ENCODE measurements at places on chromosomes 11 and 22.

GRCh38 chr22:36659762-36660509 is 43.6 kb downstream of the CACNG2 start:
- peak; percentile 55 for DNase-seq

- DNase-seq: no peak
These were observed 226.9 kb downstream of the BUD13 start for GRCh38 chr11:116545912-116546311.

DNA sequence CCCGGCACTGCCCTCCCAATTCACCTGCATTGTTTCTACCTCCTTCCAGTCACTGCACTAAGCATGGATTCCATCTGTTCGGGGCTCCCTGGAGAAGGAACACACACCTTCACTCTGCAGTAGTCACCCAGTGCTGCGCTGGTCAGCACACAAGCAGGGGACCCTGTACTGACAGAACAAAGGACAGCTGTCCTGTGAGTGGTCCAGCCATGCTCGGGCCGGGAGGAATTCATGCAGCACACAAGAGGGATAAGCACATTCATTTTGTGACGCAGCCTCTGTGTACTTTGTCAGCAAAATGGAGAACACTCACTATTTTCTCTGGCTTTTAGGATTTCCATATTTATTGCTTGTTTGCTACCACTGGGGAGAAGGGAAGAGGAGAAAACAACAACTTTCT is 167.3 kb downstream of the NTM start:
- DNase-seq: no peak

GRCh38 chr11:6927030-6927617 is 898 bp downstream of the ZNF215 start:
- no peak for DNase-seq

GRCh38 chr11:83689144-83689780 is 403.1 kb upstream of the CCDC90B start:
- no peak for DNase-seq

DNA sequence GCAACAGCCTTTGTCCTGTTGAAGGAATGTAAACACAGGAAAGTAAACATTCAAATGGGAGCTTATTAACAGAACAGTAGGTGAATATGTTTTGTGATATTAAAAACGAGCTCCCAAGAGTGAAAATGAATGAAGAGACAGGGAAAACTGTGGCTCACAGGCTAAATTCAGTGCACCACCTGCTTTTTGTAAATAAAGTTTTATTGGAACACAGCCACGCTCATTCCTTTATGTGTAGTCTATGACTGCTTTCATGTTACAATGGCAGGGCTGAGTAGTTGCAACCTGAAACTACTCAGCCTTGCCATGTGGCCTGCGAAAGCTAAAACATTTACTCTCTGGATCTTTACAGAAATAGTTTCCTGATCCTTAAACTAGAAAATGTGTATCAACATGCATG is 136.9 kb downstream of the MYO18B start:
- no peak for DNase-seq

DNA sequence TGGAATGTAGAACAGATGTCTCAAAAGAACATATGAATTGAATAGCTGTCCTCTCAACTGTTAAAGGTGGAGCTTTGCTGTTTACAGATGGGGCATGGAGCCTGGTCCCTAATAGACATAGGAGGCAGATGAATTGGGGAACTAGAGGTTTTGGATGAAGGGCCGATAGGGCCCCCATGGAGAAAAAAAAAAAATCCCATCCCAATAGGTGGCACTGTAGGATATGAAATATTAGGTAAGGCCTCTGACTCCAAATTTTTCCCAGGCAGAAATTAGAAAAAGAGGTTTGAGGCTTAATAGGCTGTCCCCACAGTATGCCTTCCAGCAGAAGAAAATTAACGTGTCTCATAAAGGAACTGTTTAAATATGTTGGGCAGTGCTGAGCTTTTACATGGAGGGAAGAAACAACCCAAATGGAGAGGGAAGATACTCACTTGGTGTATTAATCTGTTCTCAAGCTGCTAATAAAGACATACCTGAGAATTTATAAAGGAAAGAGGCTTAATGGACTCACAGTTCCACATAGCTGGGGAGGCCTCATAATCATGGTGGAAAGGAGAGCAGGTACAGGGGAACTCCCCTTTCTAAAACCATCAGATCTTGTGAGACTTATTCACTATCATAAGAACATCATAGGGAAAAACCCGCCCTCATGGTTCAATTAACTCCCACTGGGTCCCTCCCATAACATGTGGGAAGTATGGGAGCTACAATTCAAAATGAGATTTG is 30.1 kb upstream of the TMEM45B start:
- DNase-seq: no peak

GRCh38 chr11:43930868-43931716 is 11.3 kb upstream of the C11orf96 start:
- DNase-seq: no peak

DNA sequence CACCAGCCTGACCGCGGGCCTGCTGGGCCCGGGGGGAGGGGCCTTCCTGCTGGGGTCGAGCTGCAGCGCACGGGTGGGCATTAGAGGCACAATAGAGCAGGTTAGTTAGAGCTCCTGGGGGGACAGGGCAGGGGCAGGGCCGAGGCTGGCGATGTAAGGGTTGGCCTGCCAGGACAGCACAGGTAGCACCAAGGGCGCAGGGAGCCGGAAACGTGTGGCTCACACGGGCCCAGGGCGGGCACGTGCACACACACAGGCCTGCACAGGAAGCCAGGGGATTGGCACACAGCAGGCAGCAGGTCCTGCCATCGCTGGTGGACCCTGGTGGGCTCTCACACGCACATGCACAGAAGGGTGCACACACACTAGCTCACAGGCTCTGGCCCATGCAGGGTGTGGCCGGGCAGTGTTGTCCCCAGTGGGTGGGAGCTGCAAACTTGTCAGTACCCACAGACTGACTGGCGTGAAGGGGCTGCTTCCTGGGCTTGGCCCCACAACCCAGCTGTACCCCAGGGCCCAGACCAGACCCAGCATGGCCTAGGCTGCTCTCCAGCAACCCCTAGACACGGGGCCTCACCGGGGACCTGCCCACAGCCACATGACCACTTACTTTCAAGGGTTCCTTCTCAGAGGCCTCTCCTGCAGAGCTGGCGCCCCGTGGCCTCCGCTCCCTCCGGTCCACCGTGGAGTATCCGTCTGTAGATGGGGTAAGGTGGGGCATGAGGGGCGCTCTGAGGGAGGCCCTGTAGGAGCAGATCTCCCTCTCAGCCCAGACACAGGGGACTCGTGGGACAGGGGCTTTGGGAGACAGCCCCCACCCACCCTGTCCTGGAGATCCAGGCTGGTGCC is 29.9 kb upstream of the TXNRD2 start:
- DNase-seq: no peak

DNA sequence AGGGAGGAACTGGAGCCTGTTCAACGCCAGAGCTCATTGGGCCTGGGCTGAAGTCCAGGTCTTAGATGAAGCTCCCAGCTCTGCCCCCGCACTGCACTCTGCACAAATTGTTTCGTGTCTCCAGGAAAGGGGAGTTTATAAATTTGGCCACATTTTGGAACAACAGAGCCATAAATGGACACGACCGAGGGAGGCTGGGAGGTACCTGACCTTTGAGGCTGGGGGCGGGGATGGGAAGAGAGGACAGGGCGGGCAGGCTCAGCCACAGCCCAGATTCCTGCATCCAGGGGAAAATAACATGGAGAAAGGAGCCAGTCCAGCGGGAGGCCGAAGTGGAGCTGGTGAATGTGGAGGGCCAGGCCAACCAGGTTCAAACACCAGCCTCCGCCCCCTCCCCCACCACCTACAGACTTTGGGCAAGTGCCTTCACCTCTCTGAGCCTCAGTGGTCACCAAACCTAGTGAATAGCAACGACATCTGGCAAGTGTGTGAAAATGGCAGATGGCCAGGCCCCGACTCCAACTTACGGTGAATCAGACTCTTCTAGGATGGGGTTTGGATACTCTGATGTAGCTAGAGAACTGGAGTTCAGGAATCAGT is 36.8 kb upstream of the SMTN start:
- DNase-seq: no peak

DNA sequence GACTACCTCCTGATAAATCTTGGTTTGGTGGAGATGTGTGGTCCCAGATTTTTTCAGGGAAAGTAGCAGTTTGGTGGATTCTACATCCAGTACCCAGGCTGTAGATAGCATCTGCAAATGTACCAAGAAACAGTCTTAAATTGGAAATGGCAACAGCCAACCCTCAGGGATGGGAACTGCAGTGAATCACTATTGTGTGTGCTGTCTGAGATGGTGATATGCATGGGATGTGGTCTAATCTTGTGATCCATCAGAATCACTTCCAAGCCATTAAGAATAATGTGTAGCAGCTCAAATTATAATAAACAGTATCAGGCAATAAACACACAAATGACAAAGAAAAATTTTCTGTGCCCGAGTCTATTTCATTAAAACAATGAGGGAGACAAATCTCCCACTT is 3.4 kb downstream of the OLFML1 start:
- no peak for DNase-seq

DNA sequence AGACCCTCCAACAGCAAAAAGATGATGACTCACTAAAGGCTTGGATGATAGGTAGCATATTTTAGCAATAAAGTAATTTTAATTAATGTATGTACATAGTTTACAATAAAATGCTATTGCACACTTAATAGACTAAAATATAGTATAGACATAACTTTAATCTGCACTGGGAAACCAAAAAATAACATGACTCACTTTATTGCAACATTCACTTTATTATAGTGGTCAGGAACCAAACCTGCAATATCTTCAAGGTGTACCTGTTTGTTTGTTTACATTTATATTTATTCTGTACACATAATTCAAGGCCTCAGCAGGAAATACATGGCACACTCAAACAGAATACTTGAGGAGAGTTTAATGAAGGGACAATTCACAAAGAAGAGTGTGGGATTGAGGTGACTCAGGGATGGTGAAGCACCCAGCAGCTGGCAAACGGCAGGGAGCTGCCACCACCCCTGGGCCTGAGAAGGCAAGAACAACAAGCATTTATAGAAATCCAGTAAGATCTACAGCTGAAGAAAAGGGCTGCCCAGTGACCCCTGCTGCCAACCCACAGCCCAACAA is 51.5 kb upstream of the POU2AF2 start:
- no peak for DNase-seq

- DNase-seq: no peak
These were observed 500.8 kb downstream of the INSC start for GRCh38 chr11:15615398-15616096.

- peak; percentile 28 for DNase-seq
These were observed 657 bp downstream of the IGHMBP2 start for GRCh38 chr11:68904248-68904847.

GRCh38 chr11:39304586-39304985 is 2154.9 kb downstream of the LRRC4C start:
- no peak for DNase-seq

- no peak for DNase-seq
These were observed 54.1 kb downstream of the SHANK2 start for GRCh38 chr11:71198141-71198822.

GRCh38 chr11:12827929-12828812 is 153.9 kb downstream of the TEAD1 start:
- no peak for DNase-seq

GRCh38 chr11:130040281-130040940 is 29.3 kb upstream of the APLP2 start:
- DNase-seq: no peak

GRCh38 chr11:23519194-23519593 is 658.9 kb upstream of the CCDC179 start:
- DNase-seq: no peak

DNA sequence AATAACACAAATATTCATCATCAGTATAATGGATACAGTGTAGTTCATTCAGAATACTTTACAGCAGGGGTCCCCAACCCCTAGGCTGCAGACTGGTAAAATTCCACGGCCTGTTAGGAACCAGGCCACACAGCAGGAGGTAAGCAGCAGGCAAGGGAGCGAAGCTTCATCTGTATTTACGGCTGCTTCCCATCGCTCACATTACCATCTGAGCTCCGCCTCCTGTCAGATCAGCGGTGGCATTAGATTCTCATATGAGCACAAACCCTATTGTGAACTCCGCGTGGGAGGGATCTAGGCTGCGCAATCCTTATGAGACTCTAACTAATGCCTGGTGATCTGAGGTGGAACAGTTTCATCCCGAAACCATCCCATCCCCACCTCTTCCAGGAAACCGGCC is 125.1 kb downstream of the SERGEF start:
- no peak for DNase-seq

DNA sequence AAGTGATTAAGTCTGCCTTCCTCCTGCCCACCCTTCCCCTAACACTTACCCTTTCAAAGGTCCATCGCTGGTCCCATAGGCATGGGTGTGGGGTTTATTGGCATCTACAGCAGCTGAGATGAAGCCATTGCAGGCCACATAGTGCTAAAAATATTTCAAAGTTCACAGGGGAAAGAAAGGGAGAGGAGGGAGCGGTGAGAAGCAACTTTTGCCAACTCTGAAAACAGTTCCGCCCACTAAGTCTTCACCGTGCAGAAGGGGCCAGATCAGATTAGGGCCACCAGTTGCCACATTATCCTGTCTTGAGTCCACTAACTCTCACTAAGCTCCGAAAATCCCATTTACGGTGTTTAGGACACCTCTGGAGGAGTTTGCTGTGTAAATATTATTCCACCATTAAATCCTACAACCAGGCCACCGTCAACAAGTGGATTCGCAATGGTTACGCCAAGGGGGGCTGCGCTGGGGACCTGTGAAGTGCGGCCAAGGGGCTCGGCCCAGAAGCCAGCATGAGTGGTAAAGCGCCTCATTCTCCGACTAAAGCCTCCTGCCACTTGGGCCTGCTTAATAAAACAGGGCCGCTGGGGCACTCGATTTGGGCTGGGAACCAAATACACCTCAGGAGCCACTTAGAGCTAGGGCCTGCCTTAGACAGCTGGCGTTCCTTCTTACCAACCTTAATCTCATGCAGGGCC is 534.9 kb downstream of the MIAT start:
- DNase-seq: no peak

GRCh38 chr11:83004746-83005556 is 66.7 kb downstream of the RAB30 start:
- DNase-seq: no peak

- DNase-seq: no peak
These were observed 808 bp upstream of the MSANTD2 start for GRCh38 chr11:124801014-124801413.

DNA sequence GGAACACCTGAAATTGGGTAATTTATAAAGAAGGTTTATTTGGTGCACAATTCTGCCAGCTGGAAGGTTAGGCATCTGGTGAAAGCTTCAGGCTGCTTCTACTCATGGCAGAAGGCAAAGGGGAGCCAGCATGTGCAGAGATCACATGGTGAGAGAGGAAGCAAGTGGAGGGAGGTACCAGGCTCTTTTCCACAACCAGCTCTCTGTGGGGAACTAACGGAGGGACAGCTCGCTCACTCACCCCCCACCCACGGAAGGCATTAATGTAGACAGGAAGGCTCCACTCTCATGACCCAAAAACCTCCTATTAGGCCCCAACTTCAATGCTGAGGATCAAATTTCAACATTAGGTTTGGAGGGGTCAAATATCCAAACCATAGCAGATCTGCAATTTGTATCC is 75.6 kb upstream of the ARHGAP32 start:
- DNase-seq: no peak

- no peak for DNase-seq
These were observed 414.5 kb upstream of the SYN3 start for GRCh38 chr22:33472462-33473344.
